ENCODE measurements at places on chromosomes 5 and 9. TPM values are rescaled to one million over a fixed set of nuclear protein-coding genes. Genes with fewer than 3 reads are reported as not detected.

The FOXD4 gene
- 0.76 TPM for total RNA-seq

The PFN3 gene
- not detected for total RNA-seq

The MCIDAS gene
- total RNA-seq: not detected

The GFRA3 gene
- 1.1 TPM for total RNA-seq

The HK3 gene
- not detected for total RNA-seq

The SPACA9 gene
- total RNA-seq: 5.0 TPM

The ENTREP1 gene
- 1.0 TPM for total RNA-seq

The RETREG1 gene
- 6.3 TPM for total RNA-seq

The RFESD gene
- total RNA-seq: 1.1 TPM

The CSF2 gene
- total RNA-seq: not detected

The GADD45G gene
- 124 TPM for total RNA-seq

The OR13C2 gene
- total RNA-seq: not detected

The GPR150 gene
- not detected for total RNA-seq

The S1PR3 gene
- total RNA-seq: 2.9 TPM

The SLC38A9 gene
- 40.1 TPM for total RNA-seq

The RGS7BP gene
- 0.27 TPM for total RNA-seq

The PCDHA2 gene
- 20.9 TPM for total RNA-seq

The PTGDS gene
- total RNA-seq: not detected

The RELL2 gene
- 12.6 TPM for total RNA-seq

The CARD6 gene
- total RNA-seq: not detected

The MARCHF6 gene
- total RNA-seq: 245 TPM

The DTWD2 gene
- total RNA-seq: 1.6 TPM

The GNA14 gene
- total RNA-seq: 0.32 TPM

The MXD3 gene
- total RNA-seq: 17.3 TPM

The GABRA1 gene
- not detected for total RNA-seq

The CDH10 gene
- 3.0 TPM for total RNA-seq

The UBE2QL1 gene
- 4.5 TPM for total RNA-seq

The IFNA13 gene
- not detected for total RNA-seq

The PRSS3 gene
- total RNA-seq: not detected

The PSD2 gene
- 2.3 TPM for total RNA-seq

The NEUROG1 gene
- 222 TPM for total RNA-seq

The TIFAB gene
- total RNA-seq: not detected

The SLC6A3 gene
- total RNA-seq: 22.4 TPM

The HAPLN1 gene
- total RNA-seq: 2.9 TPM

The ANKRD18B gene
- 5.0 TPM for total RNA-seq

The LCN2 gene
- total RNA-seq: not detected

The EIF4E1B gene
- not detected for total RNA-seq

The SPINK4 gene
- total RNA-seq: not detected

The ACER2 gene
- 30.5 TPM for total RNA-seq

The ADRA1B gene
- total RNA-seq: 0.66 TPM

The C5orf58 gene
- not detected for total RNA-seq

The POLK gene
- 28.9 TPM for total RNA-seq

The TAF1L gene
- total RNA-seq: not detected

The IL3 gene
- not detected for total RNA-seq

The ARSI gene
- total RNA-seq: not detected

The TRIM7 gene
- total RNA-seq: 0.93 TPM

The SOWAHA gene
- 0.12 TPM for total RNA-seq

The NR2F1-AS1 gene
- total RNA-seq: 0.39 TPM

The CXXC5 gene
- total RNA-seq: 130 TPM

The ZMYND19 gene
- 33.9 TPM for total RNA-seq

The ADCY2 gene
- 3.8 TPM for total RNA-seq

The STK32A gene
- 3.2 TPM for total RNA-seq

The OLFM1 gene
- 387 TPM for total RNA-seq

The RMRP gene
- total RNA-seq: 35,708 TPM

The SMIM33 gene
- total RNA-seq: not detected

The IL12B gene
- total RNA-seq: not detected

The PDLIM7 gene
- total RNA-seq: 430 TPM

The C5orf63 gene
- total RNA-seq: 11.8 TPM

Measured in glutamatergic neuron (in vitro differentiated cells).